NCI-H1417 (cell line): ENCODE measurements at places on chromosomes 16 and 17.
A peak's percentile ranks its signal among the peaks of the same experiment; 100 is the strongest.

GRCh38 chr17:44940317-44940716 lies 7.3 kb downstream of the KIF18B start:
- DNase-seq: no peak

- no peak for DNase-seq
Observed at GRCh38 chr16:81008505-81008789, 1.4 kb downstream of the CENPN start.

DNA sequence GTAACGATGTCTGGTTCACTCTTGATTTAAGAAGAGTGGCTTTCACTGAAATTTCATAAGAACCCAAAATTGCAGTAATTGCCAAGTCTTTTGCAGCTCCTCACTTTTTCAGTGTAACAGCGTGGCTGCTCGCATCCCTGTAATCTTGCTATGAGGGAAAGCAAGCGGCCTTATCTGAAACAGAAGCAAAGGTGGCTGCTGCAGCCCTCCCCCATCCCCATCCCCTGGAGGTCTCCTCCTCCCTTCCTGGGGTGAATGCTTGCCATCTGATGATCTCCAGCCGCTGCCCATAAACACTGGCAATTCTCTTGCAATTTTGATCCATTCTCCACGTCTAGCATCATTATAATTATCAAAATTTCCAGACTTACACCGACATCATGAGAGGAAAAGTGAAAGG lies 182.5 kb upstream of the ASIC2 start:
- no peak for DNase-seq

DNA sequence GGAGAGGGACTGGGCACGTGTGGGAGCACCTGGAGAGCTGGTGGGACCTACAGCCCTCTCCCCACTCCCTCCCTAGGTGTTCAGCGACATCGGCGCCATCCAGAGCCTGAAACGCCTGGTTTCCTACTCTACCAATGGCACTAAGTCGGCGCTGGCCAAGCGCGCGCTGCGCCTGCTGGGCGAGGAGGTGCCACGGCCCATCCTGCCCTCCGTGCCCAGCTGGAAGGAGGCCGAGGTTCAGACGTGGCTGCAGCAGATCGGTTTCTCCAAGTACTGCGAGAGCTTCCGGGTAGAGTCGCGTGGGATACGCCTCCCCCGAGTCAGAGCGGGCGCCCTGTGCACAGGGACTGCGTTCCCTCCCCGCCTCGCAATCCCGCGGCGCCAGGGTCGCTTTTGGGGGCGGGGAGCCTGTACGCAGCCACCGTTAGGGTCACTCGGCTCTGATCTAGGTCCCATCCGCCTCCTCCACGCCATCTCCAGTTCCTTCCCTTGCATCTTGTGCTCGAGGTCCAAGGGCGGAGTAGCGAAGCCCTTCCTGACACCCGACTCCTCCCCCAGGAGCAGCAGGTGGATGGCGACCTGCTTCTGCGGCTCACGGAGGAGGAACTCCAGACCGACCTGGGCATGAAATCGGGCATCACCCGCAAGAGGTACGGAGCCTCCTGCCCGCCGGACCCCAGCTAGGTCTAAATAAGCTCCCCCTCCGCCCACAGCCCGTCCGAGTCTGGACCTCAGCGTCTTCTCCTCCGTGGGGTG lies 13.0 kb downstream of the SARM1 start:
- DNase-seq: peak; percentile 88

DNA sequence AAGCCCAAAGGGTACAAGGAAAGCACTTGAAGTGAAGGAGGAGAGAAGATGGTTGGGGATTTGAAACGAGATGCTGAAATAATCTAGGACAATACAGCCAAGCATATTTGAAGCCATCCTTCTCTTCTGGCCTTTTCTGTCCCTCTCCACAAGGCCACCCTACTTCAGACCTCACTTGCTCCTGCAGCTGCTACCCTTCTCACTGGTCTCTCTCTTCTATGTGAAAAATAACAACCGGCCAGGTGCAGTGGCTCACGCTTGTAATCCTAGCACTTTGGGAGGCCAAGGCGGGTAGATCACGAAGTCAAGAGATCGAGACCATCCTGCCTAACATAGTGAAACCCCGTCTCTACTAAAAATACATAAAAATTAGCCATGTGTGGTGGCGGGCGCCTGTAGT lies 33.2 kb upstream of the HAPSTR1 start:
- no peak for DNase-seq

- DNase-seq: peak; percentile 25
Observed at GRCh38 chr16:1980030-1980769, 1.1 kb downstream of the NOXO1 start.

GRCh38 chr17:81403671-81404534 lies 8.6 kb downstream of the BAHCC1 start:
- no peak for DNase-seq

GRCh38 chr16:47866423-47866822 lies 289.4 kb downstream of the ABCC12 start:
- DNase-seq: no peak

DNA sequence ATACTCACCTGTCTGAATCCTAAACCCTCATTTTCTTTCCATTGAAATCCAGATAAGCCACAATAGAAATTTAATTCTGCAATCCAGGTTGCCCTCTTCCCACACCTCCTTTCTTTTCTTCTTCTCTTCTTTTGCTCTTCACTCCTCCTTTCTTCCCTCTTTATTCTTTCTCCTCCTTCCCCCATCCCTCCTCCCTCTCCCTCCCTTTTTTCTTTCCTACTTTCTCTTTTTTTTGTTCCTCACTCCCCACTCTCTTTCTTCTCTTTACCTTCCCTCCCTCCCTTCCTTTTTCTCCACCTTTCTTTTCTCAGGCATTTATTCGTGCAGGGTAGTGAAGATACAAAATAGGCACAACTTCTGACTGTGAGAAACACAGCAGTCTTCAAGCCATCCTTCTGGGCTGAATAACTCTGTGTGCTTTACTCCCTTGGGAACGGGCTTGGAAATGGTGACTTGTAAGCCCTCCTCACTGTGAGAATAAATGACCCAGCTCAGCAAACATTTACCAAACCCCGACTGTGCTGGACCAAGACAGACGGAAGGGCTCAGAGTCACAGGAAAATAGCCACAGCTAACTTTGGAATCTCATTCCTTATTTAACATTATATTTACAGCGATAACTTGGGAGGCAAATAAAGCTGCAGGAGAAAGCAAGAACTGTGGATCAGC lies 140.8 kb downstream of the HAPSTR1 start:
- DNase-seq: peak; percentile 14

GRCh38 chr16:84749815-84750214 lies 50.0 kb downstream of the USP10 start:
- no peak for DNase-seq

DNA sequence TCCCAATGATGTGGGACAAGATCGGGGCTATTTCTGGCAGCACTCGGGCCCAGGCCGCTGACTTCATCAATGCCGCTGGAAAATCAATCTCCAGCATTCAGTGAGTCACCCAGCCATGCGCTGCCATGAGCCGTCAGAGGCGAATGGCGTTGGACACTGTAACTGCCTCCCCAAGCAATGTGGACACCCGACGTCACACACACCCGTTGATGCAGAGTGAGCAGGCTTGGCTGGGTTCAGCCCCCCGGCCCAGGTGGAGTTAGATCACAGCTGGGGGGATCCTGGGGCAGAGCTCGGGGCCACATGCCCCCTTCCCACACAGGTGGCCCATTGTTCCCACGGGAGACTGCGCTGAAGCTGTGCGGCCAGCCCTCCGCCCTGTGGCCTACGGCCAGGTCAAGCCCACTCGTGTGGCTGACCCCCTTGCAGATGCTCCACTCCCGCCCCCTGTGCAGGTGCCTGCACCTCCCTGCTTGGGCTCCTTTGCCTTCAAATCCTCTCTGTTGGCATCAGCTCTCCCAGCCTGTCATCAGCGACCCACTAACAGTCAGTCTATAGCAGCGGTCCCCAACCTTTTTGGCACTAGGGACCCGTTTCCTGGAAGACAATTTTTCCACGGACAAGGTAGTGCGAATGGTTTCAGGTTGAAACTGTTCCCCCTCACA lies 89.9 kb downstream of the TBC1D16 start:
- DNase-seq: no peak

GRCh38 chr16:86640265-86640843 lies 62.0 kb downstream of the FOXL1 start:
- no peak for DNase-seq

DNA sequence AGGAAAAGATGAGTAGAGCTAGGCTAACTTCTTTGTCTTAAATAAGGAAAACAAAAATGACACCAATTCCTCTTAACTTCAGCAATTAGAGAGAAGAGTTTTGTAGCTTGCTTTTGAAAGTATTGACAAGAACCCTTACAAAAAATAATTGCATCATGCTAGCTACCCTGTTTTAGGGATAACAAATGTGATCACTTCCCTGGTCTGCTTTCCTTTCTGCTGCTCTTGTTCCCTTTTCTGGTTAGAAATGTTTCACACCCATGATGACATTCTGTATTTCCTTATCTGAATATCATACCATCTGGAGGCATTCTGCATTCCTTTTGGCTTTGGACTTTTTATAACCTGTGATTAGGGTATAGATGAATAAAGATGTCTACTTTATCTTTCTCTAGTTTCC lies 9.9 kb upstream of the SMIM36 start:
- no peak for DNase-seq

DNA sequence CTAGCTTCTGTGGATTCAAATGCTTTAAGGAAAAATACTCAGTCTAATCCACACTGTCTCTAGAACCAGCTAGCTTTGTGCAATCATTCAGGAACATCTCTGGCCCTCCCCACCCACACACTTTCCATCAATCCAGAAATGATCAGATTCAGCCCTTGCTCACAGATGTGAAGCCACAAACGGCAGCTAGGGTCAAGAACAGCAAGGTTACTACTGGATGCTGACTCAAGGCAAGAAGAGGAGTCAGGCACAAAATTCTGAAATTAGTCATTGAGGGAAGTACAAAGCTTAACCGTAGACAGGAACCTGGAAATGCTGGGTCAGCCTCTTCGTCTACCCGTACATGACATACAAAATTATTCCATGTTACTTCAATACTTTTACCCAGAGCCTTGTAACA lies 174.6 kb downstream of the CDH13 start:
- DNase-seq: no peak

GRCh38 chr16:50464325-50465290 lies 83.6 kb upstream of the NKD1 start:
- DNase-seq: no peak

GRCh38 chr17:51640108-51640622 lies 379.8 kb downstream of the UTP18 start:
- no peak for DNase-seq

- DNase-seq: no peak
Observed at GRCh38 chr16:56360117-56361008, 65.0 kb downstream of the AMFR start.

DNA sequence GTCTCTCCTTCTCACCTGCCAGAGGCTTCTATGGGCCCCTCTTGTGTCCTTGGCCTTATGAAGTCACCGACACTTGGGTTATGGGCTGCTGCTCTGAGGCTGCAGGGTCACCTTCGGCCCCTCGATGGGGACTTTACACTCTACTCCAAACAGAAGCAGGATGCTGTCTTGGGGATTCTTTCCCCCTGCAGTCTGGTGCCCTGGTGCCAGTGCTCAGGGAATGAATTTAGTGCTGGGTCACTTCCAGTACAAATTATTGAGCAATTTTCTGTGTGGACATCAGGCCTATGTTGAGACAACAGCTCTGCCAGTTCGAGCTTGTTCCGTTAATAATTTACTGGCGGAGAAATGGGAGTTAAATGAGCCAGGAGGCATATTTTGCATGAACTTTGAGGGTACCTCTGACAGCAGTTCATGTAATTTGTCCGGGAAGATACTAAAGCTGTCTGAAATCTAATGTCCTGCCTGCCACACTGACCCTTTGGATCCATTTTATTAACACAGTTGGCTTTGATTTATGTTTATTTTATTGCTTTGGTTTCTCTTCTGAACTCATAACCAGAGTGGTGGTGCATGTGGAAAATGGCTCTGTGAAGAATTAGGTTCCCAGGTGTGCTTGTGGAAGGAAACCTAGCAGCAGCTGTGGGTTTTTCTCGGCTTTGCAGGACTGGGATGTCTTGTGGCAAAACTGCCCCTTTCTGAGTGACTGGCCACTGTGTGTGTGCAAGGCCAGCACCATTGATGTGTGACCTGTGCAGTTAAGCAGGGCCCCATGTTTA lies 34.1 kb upstream of the DHX8 start:
- no peak for DNase-seq

DNA sequence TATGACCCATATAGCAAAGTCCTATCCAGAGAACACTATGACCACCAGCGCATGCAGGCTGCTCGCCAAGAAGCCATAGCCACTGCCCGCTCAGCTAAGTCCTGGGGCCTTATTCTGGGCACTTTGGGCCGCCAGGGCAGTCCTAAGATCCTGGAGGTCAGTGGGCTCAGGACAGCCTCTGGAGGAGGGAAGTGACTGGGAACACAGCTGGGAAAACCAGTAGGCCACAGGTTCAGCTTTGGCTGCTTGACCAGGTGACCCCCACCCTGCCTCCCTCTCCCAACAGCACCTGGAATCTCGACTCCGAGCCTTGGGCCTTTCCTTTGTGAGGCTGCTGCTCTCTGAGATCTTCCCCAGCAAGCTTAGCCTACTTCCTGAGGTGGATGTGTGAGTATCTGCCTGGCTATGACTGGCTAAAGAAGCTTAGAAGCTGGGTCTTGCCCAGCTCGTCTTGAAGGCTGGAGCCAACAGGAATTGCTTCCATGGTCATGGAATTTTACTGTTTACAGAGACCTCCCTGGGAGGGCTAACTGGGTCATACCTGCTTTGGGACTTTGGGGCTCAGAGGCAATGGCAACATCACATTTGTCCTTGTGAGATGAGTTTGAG lies 1.5 kb upstream of the OVCA2 start:
- no peak for DNase-seq

- no peak for DNase-seq
Observed at GRCh38 chr16:89919535-89920406, 1.1 kb downstream of the MC1R start.

DNA sequence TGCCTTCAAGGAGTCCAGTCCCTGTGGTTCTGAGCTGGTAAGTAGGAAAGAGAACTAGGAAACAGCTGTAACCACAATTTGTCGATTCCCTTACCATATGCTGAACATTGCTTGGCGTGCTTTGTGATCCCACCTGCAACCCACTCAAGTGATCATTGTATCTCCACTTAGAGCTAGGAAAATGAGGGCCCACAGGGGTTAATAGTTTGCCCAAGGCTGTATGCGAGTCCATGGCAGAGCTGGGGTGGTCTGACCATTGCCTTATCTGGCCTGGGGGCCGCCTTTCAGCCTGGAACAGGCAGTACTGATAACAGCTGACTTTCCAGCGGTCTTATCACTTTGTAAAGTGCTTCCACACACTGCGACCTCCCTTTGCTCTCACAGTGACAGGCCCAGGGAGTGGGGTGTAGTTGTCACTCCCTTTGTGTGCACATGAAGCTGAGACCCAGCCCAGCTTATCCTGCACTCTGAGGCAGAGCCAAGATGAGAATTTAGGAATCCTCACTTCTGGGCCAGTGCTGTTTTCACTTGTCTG lies 9.8 kb downstream of the MYL4 start:
- DNase-seq: no peak

- DNase-seq: no peak
Observed at GRCh38 chr16:12119562-12119961, 143.0 kb downstream of the SNX29 start.

GRCh38 chr17:40344421-40345160 lies 19.9 kb downstream of the GJD3 start:
- DNase-seq: no peak

GRCh38 chr16:4703906-4704305 lies 10.5 kb downstream of the NUDT16L1 start:
- no peak for DNase-seq

GRCh38 chr17:42378959-42379594 lies 9.2 kb downstream of the STAT3 start:
- peak; percentile 60 for DNase-seq
